ENCODE measurements at places on chromosomes 1 and 21.
A peak's percentile ranks its signal among the peaks of the same experiment; 100 is the strongest.

DNA sequence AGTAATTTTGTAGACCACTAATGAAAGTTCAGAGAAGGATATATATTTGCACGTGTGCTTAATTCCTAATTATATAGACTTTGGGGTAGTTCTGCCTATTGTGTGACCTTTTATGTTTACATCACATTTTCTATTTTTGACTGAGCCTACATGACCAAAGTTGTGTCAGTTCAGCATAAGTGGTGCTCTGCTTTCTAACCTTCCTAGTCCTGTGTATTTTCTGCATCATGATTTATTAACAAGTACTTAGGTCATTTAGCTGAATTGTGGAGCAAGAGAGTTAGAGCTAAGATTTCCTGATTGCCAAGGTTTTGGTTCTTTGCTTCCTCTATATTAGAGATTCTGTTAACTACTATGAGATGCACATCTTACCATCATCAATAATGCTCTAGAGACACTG is 176.0 kb downstream of the C1orf21 start:
- DNase-seq: no peak

- DNase-seq: no peak
Measured at GRCh38 chr1:209421186-209421585, 162.3 kb upstream of the CAMK1G start.

- no peak for DNase-seq
Measured at GRCh38 chr1:165456114-165456513, 11.2 kb upstream of the RXRG start.

DNA sequence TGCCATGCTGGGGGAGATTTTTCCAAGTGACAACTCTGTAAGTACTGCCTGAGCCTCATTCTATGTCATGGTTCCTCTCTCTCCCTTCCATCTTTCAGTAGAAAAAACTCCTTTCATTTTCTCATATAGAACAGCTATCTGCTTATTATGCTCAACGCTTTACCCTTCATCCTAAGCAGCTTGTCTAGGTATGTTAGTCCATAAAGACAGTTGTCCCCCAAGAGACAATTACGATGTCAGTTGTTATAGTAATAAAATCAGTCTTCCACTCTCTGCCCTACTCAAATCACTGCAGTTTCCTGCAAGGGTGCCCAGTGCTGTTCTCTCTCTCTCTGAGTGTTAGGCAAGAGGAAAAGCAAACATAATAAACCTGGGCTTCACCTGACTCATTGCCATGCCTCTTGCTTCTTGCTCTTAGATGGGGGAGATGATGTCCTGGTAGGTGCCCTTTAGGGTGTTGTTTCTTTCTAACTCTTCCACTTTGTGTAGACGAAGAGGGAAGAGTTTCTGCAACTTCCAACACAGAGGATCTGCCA is 59.4 kb downstream of the PAPPA2 start:
- DNase-seq: no peak

DNA sequence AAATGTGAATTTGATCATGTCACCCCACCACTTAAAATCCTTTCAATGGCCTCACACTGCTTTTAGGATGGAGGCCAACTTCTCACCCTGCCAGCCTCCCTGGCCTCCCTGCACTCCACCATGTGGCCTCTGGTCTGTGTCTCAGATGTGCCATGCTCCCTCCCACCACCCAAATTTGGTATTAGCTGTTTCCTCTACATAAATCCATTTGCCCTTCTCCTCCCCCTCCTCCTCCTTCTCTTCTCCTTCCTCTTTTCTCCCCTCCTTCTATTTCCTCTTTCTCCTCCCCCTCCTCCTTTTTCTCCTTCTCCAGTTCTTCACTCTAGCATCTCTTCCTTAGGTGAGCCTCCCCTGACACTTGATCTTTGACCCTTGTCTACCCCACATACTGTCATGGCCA is 16.7 kb upstream of the GUCA2B start:
- DNase-seq: no peak

- DNase-seq: no peak
Measured at GRCh38 chr21:39863111-39863510, 4.1 kb upstream of the PCP4 start.

- no peak for DNase-seq
Measured at GRCh38 chr21:41119901-41120300, 48.1 kb upstream of the BACE2 start.

DNA sequence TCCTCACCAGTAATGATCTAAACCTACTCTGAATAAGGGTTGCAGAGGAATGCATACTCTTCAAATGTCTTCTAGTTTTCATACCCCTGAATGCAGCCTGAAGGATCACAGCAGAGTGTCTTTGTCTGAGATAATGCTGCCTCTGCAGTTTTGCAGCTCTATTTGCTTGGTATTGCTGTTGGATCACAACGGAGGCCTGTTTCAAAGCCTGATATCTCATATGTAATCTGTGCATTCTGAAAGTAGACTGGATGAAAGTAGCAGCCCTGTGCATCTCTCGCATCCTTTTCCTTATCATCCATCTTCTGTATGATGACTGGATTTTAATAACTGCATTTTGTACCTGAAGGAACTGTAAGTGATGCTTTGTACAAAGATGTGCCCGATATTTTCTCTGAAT is 34.9 kb upstream of the F13B start:
- DNase-seq: no peak

DNA sequence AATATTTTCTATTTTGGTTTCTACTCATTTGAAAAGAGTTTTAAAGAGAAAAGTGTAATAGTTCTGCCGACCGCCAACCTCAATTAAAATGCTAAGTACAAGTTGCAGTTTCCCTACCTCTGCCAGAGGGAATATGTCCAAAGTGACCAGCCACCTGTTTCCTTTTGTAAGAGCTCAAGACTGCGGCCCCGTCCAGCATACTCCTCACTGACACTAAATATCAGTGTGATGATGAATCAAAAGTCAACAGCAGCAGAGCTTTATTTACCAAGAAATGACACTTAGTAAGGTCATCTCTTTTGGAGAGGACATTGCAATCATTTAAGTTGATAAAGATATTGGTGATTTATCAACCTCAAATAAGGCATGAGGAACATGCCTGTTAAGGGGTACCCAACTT is 57.4 kb upstream of the NRIP1 start:
- no peak for DNase-seq

- DNase-seq: no peak
Measured at GRCh38 chr1:214830941-214831340, 227.9 kb downstream of the CENPF start.

GRCh38 chr1:210323957-210324356 is 4.7 kb upstream of the HHAT start:
- no peak for DNase-seq

DNA sequence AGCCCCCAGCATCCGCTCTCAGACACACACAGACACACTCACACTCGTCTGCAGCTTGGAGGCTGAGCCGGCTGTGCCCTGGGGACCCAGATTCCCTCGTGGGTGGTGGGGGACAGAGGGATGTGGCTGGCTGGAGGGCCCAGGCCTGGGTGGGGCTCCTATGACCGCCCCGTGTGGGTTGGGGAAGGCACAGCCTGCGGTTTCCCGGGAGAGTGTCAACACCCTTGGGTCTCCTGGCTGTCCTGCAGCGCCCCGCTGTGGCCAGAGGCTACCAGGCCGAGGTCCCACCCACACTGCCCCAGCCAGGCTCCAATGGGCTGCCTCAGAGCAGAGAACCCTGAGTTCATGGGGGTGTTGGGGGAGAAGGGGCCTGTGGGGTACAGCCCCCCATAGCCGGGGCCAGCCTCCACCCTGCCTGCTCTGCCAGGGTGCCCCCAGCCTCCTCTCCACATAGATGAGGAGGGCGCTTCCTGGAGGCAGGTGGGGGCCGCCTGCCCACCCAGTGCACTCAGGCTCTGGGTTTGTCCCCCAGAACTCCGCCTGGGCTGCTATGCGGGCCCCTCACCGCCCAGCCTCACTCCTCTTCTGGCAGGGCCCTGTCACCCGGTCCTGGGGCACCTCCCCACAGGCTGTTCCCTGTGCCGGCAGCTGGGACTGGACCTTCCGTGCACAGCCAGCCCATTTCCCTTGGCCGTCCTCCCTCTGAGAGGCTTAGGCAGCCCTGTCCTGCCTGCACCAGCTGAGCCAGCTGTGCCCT is at the start of gene TTC34:
Gene TTC34, minus strand, starts transcription at position 159 of the 757 bp plus-strand sequence. CDS start 866 bp downstream, outside the sequence.
- DNase-seq: peak; percentile 40

GRCh38 chr1:91876781-91877573 is 9.0 kb downstream of the TGFBR3 start:
- no peak for DNase-seq

DNA sequence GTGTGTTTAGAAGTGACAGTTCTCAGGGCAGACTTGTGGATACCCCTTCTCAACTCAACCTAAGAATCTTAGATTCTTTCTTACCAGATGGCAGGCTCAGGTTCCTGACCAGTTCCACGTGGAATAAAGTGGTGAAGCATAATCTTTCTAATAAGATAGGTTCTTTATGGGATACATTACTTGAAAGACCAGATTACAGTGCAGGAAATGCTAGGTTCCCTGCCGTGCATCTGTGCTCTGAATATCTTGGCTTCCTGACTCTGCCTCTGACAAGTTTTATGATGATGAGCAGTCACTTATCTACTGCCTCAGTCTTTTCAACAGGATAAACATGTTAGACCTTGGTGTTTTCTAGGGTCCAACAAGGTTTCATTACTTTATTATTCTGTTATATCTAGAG is 207.9 kb upstream of the CACYBP start:
- DNase-seq: no peak

DNA sequence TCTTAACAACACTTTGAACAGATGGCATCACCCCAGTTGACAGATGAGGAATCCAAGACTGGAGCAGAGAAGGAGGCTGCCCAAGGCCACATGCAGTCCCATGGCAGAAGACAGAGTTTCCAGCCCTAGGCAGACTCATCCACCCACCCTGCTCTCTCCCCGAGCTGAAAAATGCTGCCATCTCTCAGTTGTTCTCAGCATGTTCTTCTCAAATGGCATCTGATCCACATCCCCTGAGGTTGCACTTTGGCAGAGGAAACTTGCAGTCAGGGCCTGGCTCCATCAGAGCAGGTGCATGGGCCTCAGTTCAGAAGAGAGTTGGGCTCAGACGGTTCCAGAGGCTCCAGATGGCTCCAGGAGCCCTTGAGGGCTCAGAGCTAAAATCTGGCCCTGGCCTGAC is 709.4 kb downstream of the MATN1 start:
- no peak for DNase-seq

DNA sequence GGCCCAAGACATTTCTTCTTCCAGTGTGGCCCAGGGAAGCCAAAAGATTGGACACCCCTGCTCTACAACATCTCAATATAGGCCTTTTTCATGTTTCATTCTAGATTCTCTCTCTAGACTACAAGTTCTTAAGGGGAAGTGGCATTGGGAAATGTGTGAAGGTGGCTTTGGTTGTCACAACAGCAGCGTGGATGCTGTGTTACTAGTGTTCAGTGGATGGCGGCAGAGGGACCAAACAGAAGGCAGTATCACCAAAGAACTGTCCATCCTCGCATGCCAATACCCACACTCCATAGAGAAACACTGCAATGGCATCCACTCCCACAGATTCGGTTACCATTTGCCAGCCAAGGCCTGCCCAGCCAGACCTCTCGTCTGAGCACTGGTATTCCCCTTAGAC is 24.3 kb upstream of the IFNAR2 start:
- DNase-seq: no peak

GRCh38 chr1:36411674-36412648 is 14.3 kb upstream of the LSM10 start:
- peak; percentile 39 for DNase-seq

DNA sequence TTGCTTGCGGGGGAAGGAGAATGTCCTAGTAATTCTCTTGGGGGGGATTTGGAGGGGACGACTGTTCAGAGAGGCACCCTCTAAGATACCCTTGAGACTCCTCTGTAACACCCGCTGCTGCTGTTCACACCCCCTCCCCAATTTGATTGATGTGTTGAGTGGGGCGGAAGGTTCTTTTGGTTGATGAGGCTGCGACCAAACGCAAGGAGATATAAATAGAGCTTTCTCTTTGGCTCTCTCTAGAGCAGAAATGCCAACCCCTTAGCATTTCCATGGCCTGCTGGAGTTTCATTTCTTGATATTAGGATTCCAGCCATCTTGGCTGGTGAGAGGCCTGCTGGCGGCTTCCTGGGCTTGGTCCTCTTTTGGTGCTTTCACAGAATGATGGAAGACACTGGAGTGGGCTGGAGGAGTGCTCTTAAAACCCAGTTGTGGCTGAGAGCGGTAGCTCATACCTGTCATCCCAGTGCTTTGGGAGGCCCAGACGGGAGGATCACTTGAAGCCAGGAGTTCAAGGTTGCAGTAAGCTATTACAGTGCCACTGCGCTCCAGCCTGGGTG is 2.0 kb downstream of the PIK3CD start:
- DNase-seq: peak; percentile 52

- no peak for DNase-seq
Measured at GRCh38 chr1:92711473-92712165, 73.3 kb downstream of the EVI5 start.

DNA sequence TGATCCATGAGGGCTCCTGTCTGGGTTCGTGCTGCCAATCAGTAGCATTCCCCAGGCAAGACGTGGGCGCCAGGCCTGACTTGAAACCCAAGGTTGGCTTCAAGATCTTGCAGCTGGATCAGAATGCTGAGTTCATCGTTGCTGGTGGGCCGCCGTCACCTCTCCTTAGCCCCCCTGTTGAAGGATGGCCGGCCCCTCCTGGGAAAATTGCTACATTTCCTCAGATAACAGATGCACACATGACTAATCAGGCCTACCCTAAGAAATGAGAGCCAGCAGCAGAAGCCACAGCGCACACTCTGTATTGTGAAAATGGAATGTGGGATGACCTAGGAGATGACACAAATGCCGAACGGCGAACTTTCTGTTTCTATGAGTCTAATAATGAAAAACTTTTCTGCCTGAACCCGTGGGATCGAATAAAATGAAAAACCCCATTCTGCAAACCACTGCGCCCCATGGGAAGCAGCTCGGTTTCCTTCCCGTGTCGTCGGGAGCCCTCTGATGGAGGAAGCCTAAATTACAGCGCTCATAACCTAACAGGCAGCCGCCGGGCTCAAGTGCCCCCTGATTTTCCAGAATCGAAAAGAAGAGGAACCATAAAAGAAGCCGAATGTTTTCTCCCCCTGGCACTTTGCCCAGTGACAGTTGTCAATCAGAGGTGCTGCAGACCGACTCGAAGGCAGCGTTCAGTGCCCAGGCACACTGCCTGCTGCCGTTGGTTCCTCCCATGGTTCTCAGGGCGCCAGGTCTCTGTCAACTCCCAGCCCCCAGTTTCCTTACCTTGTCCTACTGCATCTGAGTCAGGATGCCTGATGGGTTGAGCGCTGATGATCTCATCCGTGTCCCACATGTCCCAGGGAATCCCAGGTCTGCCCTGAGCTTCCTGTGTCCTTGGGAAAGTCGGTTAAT is 38.2 kb upstream of the H6PD start:
- peak; percentile 70 for DNase-seq

DNA sequence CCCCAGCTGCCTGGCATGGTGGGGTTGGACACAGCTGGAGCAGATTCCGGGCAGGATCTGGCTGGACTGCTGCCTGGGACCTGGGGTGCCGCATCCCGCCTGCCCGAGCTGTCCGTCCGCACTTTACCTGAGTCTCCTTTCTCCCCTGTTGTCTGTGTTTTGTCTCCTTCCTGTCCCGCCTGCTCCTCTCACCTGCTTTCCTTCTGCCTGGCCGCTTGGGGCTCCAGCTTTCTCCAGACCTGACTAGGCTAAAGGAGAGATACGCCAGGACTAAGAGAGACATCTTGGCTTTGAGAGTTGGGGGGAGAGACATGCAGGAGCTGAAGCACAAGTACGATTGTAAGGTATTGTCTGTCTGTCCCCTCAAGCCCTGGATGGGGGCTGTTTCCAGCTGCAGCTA is 73.3 kb downstream of the ARHGEF10L start:
- DNase-seq: no peak

GRCh38 chr1:7558481-7558880 is 212.6 kb upstream of the VAMP3 start:
- DNase-seq: no peak

GRCh38 chr1:109547463-109548320 is 723 bp upstream of the GNAI3 start:
- DNase-seq: no peak

GRCh38 chr1:228781809-228782661 is 46.8 kb downstream of the RHOU start:
- no peak for DNase-seq

Measured in activated naive CD4-positive, alpha-beta T cell treated with Interleukin-2 at 50 U/mL for 16 hours (primary cell).